Subcutaneous preadipocyte (primary cell): ENCODE measurements at places on chromosomes 4 and X. TPM values are rescaled to one million over a fixed set of nuclear protein-coding genes. Genes with fewer than 3 reads are reported as not detected.

ATOH1 gene
- total RNA-seq: not detected in 2 replicates

OCRL gene
- 12.5 and 17.2 TPM in 2 replicates for total RNA-seq

CENPI gene
- total RNA-seq: 18.7 and 30.7 TPM in 2 replicates

APOO gene
- 7.3 and 7.6 TPM in 2 replicates for total RNA-seq

FGD1 gene
- 8.5 and 11.7 TPM in 2 replicates for total RNA-seq

PTCHD1 gene
- total RNA-seq: not detected in 2 replicates

RUFY3 gene
- 48.9 and 51.6 TPM in 2 replicates for total RNA-seq

SHISA3 gene
- total RNA-seq: 0.37 and 1.4 TPM in 2 replicates

PNMA6F gene
- not detected in 2 replicates for total RNA-seq

KLF8 gene
- 3.1 and 4.4 TPM in 2 replicates for total RNA-seq

PLK4 gene
- 9.6 and 16.2 TPM in 2 replicates for total RNA-seq

UGT2B7 gene
- total RNA-seq: 0.20 TPM in 1 of 2 replicates, not detected in the other

SLC9B1 gene
- total RNA-seq: 0.59 and 0.73 TPM in 2 replicates

GCNA gene
- 1.5 and 1.8 TPM in 2 replicates for total RNA-seq

MAOA gene
- 26.0 and 45.6 TPM in 2 replicates for total RNA-seq

TMEM35A gene
- total RNA-seq: 1.6 and 2.2 TPM in 2 replicates

LONRF3 gene
- total RNA-seq: 0.20 TPM in 1 of 2 replicates, not detected in the other

LPAR4 gene
- under 0.01 TPM in 2 replicates for total RNA-seq

HSD17B13 gene
- total RNA-seq: under 0.01 TPM in 1 of 2 replicates, not detected in the other

RPL34 gene
- 537 and 968 TPM in 2 replicates for total RNA-seq

DCAF12L1 gene
- not detected in 2 replicates for total RNA-seq

ATP2B3 gene
- not detected in 2 replicates for total RNA-seq

CYSLTR1 gene
- not detected in 2 replicates for total RNA-seq

SPON2 gene
- 267 and 392 TPM in 2 replicates for total RNA-seq

CPLX1 gene
- not detected in 2 replicates for total RNA-seq

F9 gene
- under 0.01 TPM in 1 of 2 replicates, not detected in the other for total RNA-seq
